ENCODE measurements at places on chromosomes 7 and 10.

DNA sequence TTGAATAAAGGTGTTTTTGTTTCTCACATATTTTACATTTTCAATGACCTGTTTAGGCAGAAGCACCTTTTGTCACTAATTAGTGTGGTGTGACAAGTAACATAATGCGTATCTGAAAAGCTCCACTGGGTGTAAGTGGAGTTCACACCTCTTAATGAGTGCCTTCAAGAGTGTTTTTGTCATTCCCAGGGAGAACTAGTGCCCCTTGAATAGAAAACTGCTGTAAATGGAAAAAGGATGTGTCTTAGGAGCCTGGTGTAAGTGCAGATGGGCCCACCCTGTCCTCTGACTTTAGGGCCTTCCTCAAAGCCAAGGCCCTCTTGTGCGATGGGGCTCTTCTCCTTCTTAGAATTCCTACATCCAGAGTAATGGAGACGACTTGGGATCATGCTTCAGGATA lies 170.0 kb downstream of the MGMT start:
- no peak for DNase-seq

DNA sequence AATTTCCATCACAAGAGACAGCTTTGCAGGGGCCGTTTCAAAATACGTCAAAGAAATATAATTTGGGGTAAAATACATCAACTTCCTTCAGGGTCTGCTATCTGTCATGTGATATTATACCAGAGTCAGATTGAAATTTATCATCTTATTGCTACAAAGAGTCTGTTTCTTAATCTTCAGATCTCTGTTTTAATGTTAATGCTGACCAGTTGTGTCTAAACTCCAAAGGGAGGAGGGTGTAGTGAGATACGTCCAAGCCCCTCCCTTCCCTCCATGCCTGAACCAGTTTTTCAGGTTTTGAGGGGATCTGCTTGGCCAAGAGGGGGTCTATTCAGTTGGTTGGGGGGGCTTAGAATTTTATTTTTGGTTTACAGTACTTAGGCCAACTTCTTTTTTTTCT lies 891.6 kb downstream of the GRM8 start:
- no peak for DNase-seq

- no peak for DNase-seq
These were observed 246.0 kb downstream of the ELFN1 start for GRCh38 chr7:1915956-1916600.

GRCh38 chr7:55641811-55642210 lies 69.5 kb upstream of the VOPP1 start:
- no peak for DNase-seq

DNA sequence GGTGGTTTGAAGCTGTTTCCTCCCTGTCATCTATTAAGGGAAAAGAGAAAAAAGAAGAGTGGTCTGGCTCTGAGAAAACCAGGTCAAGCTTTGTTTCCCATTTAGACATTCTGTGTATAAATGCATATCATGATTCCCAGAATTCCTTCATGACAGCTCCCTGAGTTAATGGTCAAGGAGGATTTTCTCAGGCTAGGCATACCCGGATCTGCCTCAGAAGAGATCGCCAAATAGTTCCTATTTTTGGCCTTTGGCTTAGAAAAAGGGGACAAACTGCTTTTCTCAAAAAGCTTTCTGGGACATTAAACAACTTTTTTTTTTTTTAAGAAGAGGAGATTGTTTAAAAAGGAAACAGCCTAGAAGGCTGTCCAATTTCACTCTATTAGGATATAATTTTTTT lies 53.5 kb upstream of the PIP4K2A start:
- no peak for DNase-seq
